Activated CD4-positive, alpha-beta T cell treated with anti-CD3 and anti-CD28 coated beads, Interleukin-2, amount 10 ng/mL, durations not matched to agents 24 days and 14 days (primary cell): ENCODE measurements at places on chromosomes 3 and 15.

- H3K36me3 ChIP-seq, result peaks cover 40% of the 10 kb centered on the region
- peaks cover 7% of the 10 kb centered on the region for H3K4me1 ChIP-seq
- H3K4me3 ChIP-seq, result no peak overlapping the region
- H3K27me3 ChIP-seq, result no peaks in the 10 kb centered on the region
- DNase-seq, result no peak
Measured at GRCh38 chr15:44580105-44580504, 43.2 kb downstream of the EIF3J start.

DNA sequence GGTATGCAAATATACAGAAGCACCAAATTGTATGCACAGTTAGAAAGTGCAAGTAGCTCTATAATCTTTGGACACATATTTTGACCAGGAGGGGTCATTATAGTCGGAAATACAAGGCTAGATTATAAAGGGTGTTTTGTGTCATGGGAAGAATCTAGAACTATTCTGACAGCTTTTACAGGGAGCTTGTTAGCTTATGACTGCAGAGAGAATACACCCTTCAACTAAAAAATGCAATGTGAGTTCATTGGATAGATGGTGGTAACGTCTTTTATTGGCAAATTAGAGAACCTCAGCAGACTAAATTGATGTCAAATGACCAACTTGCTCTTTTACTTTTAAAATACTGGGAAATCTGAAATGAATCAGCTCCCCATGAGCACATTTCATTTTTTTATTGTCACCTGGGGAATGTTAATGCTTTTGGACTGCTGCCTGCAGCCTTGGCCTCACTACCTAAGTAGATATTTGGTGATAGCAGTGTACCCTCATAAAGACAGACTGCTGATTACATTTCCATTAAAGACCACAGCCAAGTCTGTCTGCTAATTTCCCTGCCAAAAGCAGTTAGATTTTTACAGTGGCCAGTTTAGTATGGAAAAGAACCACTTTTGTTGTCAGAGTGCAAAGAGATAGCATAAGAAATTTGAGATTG, 515.9 kb upstream of the DPPA4 start:
- H3K27me3 ChIP-seq, result no peaks in the 10 kb centered on the region
- no peak for DNase-seq
- no peak overlapping the region for H3K27ac ChIP-seq

GRCh38 chr3:171176244-171176933, 149.9 kb upstream of the SLC2A2 start:
- peaks cover 50% of the 10 kb centered on the region for H3K36me3 ChIP-seq
- DNase-seq, result no peak
- H3K27ac ChIP-seq, result no peak overlapping the region
- H3K4me1 ChIP-seq, result peaks cover 33% of the 10 kb centered on the region

DNA sequence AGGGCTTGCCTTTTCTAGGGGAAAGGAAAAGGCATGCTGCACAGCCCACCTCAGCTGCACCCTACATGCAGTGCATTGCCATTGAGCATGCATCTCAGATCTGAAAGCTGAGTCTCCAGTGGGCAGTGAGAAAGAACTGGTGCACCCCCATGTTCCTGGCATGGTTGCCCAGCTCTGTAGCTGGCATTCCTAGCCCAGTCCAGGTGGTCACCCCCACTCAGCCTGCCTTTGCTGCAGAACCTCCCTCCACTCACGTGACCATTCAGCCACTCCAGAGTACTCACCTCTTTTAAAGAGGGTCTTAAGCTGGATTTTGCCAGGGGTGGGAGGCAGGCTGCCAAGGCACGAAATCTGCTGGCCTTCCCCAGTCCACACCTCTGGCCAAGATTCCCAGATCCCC, 208.6 kb upstream of the TOPAZ1 start:
- no peaks in the 10 kb centered on the region for H3K36me3 ChIP-seq
- no peak for DNase-seq
- H3K4me3 ChIP-seq, result no peak overlapping the region
- no peak overlapping the region for H3K27ac ChIP-seq
- no peaks in the 10 kb centered on the region for H3K4me1 ChIP-seq

DNA sequence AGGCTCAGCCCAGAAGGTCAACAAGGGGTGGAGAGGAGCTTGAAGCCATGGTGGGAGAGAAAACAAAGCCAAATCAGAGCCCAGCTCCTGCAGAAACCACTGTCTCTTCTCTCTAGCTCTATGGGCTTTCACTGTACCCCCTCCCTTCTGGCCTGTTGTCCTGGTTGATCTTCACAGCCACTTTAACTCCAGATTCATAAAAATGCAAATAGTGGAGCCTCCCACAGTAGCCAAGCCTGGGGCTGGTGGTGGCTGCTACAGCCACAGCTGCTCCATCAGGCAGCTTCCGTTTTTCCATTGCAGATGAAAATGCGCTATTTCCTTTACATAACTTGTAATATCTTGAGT, 20.7 kb upstream of the CAV3 start:
- no peak for DNase-seq
- no peaks in the 10 kb centered on the region for H3K36me3 ChIP-seq
- no peaks in the 10 kb centered on the region for H3K4me1 ChIP-seq
- H3K27ac ChIP-seq, result no peak overlapping the region
- H3K4me3 ChIP-seq, result no peak overlapping the region
- no peaks in the 10 kb centered on the region for H3K27me3 ChIP-seq
